G401 (cell line): ENCODE measurements at places on chromosomes 13 and 19.

DNA sequence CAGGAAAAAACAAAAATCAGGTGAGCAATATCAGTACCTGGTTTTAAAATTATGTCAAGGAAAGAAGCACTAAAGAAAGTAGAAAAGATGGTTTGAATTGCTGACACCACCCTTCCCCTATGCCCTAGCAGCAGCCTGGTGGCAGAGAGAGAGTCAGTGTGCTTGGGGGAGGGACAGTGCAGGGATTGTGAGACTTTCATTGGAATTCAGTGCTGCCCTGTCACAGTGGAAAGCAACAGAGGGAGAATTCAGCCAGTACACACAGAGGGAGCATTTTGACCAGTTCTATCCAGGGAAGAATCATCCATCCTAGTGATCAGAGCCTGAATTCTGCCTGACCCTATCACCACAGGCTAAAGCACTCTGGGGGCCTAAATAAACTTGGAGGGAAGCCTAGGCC, 222.4 kb upstream of the PCDH17 start:
- DNase-seq: no peak

DNA sequence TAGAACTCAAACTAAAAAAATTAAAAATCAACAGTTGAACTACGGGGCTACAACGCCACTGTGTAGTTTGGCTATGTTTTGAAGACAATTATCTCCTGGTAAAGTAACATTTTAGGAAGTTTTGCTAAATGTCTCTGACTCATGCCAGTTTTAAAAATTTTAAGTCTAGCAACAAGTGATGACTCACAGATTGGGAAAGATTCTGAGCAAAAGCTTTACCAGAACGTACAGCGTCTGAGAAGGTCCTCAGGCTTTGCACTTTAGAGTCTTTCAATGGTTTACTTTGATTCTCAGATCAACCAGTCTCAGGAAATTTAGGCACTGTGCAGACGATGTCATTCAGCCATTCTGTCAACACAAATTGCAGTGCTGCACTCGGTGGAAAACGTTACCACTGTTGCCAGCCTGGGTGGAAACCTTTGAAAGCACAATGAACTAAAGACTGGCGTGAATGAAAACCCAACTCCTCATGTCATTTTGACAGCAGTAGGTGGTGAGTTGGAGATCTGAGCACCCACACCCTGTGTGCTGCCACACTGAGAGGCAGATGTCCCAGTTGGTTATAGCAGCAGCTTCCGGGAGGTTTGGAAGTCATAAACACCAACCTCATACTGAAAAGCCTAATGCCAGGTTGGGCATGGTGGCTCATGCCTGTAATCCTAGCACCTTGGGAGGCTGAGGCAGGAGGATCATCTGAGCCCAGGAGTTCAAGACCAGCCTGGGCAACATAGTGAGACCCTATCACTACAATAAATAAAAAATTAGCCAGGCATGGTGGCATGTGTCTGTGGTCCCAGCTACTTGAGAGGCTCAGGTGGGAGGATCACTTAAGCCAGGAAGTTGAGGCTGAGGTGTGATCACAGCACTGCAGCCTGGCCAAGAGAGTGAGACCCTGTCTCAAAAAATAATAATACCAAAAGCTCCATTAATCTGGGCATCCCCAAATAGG, 6.3 kb upstream of the WTIP start:
- no peak for DNase-seq

DNA sequence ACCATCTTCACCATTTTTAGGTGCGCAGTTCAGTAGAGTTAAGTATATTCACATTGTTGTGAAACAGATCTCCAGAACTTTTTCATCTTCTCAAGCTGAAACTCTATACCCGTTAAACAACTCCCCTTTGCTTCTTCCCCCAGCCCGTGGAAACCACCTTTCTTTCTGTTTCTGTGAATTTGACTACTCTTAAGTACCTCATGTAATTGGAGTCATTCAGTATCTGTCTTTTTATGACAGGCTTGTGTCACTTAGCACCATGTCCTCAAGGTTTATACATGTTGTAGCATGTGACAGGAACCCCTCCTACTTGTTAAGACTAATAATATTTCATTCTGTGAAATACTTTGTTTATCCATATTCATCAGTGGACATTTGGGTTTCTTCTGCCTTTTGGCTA, 52.8 kb downstream of the TNFRSF19 start:
- DNase-seq: no peak

GRCh38 chr13:51894239-51894638, 32.5 kb downstream of the CCDC70 start:
- DNase-seq: no peak

- DNase-seq: no peak
Measured at GRCh38 chr13:33281951-33282595, 3.5 kb downstream of the STARD13 start.

- DNase-seq: no peak
Measured at GRCh38 chr19:29636553-29637360, 28.5 kb upstream of the PLEKHF1 start.

DNA sequence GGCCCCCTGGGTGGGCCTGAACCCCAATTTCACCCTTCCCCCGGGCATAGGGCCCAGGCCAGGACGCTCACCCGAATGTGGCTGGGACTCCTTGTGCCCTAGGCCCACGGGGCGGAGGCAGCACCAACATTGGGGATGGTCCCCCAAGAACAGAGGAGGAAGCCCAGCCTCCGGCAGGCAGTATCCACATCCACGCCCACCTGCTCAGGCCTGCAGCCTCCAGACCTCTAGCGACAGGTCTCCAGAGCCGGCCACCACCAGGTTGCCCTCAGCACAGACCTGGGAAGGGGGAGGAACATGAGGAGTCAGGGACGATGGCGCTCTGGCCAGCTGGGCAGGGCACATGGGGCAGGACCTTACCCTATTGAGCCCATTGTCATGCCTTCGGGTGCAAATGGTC, 1.2 kb downstream of the GNG14 start:
- no peak for DNase-seq

DNA sequence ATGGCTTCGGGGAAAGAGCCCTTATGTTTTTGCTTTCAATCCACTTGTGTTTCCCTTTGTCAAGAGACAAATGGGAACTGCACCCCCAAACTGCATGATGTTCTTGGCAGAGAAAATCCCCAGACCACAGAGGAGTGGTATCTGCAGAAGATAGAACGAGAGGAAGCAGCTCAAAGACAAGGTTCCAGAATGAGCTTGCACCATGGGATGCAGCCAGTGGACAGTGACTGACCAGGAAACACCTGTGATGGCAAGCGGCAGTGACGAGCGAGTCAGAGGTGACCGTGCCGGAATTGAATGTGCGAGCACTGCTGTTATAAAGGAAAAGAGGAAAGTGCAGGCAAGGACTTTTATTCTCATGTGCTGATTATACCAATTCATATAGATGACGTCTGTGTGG, 46.3 kb downstream of the IRS2 start:
- no peak for DNase-seq

GRCh38 chr19:35205733-35206323, 22.7 kb downstream of the FAM187B start:
- no peak for DNase-seq

DNA sequence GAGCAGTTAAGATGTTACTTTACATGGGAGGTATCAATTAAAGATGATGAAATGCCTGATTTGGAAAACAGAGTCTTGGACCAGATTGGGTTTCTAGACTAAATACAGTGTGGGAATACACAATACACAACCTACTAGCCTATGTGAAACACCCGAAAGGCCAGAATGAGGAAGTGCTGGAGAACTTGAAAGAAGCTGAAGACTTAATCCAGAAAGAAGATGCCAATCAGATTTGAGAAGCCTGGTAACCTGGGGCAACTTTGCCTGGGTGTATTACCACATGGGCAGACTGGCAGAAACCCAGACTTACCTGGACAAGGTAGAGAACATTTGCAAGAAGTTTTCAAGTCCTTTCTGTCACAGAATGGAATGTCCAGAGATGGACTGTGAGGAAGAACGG, 43.2 kb downstream of the N4BP2L1 start:
- DNase-seq: no peak

- no peak for DNase-seq
Measured at GRCh38 chr13:51727634-51728274, 76.2 kb downstream of the DHRS12 start.

DNA sequence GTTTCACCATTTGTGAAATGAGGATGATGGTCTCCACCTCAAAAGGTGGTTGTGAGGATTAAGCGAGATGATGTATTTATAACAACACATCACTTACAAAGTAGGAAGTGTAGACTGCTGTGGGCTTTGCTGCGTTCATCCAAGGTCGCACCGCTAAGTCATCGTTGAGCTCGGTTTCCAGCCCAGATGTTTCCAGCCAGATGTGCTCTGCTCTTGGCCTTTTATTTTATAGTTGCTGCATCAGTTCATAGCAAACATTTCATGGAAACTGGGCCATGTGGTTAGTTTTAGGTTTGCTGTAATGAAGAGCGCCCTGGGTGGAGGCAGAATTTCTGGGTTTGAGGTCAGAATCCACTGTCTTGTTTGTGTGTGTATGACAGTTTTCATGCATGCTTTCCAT, 76.5 kb upstream of the RNF113B start:
- DNase-seq: no peak

DNA sequence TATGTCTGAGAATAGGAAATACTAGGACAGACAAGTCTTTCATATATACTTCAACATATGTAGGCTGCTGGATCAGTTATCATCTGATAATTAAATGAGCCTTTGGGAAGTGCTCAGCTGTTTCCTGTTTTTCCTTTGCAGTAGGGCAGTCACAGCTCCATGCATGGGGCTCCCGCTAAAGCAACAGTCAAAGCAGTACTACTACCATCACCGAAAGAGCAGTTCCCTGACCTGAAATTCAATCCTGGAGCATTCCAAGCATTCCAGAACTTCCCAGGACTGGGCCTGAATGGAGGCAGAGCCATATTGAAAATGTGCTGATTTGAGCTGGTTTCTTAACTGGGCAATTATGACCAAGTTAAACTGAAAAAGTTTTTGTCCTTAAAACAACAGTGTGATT, 20.5 kb downstream of the MICU2 start:
- no peak for DNase-seq

DNA sequence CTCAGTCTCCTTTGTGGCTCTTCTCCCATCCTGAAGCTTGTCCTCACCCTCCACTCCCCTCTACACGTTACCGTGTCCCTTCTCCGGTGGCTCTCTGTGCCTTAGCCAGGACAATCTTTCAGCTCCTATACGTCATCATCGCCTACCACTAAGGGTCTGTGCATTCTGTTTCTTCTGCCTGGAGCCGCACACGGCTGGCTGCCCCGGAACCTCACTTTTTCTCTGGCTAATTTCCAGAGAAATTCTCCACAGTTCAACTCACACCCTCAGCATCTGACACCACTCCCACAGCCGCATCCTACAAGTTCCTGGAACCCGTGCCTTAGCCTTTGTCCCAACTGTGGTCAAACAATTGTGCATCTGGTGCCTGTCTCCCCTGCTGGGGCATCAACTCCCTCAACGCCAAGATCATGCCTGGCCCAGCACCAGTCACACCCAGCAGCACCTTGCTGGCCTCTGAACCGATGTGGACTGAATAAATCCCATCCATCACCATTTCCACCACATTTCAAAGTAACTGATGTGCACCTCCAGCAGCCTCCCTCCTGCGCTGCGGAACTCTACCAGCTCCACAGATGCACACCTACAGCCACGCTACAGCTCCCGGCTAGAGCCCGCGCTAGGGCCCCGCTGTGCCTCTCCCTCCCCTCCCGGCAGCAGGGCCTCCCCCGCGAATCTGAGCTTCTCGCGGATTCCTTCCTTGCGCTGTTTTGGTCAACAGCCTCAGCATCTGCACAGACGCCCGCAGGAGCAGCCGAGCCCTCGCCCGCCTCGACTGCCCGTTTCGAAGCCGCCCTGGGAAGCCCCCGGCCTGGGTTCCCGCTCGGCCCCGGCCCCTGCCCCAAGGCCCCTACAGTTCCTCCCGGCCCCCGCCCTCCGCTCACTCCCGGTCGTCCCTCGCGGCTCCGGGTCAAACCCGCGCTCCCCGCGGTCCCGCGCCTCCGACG, 689 bp downstream of the DCUN1D2 start:
- peak; percentile 47 for DNase-seq
